ENCODE measurements at places on chromosomes 3 and 15.
A peak's percentile ranks its signal among the peaks of the same experiment; 100 is the strongest.

DNA sequence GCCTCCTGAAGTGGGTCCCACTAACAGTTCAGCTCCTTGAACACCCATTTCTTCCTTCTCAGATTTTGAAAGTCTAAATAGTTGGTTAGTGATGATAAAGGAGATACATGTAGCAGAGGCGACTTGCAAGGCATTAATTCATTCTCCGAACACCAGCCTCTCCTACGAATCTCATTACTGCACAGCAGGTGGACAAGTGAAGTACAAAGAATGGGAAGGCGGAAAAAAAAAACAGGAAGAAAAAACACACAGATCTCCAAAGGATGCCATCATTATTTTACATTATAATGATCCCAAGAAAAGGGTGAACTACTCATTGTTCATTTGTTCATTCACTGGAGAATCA lies 276.5 kb downstream of the MAGI1 start:
- no peak for DNase-seq

DNA sequence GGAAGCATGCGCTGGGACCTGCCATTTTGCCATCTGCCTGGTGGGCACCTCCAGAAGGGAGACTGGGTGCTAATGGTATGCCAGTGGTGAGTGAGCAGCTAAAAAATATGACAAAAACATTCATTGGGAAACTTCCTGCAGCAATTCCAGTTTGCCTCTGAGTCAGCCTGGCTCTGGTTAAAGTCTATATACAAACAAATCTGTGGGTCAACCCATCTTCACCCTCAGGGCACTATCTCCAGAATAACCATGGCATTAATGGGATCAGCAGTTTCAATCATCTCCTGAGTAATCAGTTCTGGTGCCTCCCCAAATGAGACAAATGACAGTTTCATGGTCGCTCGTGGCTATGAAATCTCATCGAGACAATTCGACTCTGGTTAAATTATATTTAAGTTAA lies 21.5 kb downstream of the FRMD4B start:
- no peak for DNase-seq

GRCh38 chr3:54573858-54574257 lies 354.0 kb downstream of the LRTM1 start:
- no peak for DNase-seq

DNA sequence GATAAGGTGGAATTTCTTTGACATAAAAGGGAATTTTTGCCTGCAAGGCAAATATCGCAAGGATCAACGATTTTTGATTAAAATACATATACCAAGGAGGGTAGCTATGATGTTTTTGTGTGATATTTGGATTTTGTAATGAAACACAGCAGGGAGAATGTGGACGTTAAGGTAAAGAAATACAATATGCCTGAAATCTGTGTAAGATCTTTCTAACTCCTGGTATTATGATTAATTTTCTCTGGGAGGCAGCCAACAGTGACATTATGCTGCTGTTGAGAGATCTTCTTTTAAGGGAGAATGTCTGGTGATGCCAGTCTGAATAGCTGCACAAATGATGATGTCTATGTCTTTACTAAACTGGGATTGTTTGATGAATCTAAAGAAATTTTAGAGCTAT lies 972.2 kb downstream of the SQOR start:
- no peak for DNase-seq

- DNase-seq = peak; percentile 13
Measured at GRCh38 chr3:11622586-11623550, 20.8 kb downstream of the VGLL4 start.

- no peak for DNase-seq
Measured at GRCh38 chr3:107629566-107629965, 106.8 kb downstream of the BBX start.

- DNase-seq = no peak
Measured at GRCh38 chr15:71215126-71215894, 100.0 kb downstream of the THSD4 start.

- DNase-seq = no peak
Measured at GRCh38 chr3:179688850-179689249, 36.0 kb downstream of the USP13 start.

- no peak for DNase-seq
Measured at GRCh38 chr15:60652245-60652644, 173.3 kb upstream of the ICE2 start.

DNA sequence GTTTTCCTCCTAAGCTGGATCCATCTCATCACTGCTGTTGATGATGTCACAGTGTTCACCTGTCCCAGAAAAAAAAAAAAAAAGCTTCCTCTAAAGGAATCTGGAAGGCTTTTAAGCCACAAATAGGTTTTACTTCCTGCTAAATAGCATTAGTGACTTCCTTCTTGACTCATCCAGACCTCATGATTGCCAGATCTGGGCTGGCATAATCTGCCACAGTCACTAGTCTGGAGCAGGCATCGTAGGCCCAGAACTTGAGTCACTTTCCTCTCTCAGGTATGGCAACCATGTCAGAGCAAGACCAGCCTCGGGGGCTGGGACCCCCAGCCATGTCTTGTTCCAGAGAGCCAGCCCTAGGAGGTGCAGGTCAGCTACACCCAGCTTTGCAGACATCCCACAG lies 266.5 kb upstream of the CADM2 start:
- no peak for DNase-seq

DNA sequence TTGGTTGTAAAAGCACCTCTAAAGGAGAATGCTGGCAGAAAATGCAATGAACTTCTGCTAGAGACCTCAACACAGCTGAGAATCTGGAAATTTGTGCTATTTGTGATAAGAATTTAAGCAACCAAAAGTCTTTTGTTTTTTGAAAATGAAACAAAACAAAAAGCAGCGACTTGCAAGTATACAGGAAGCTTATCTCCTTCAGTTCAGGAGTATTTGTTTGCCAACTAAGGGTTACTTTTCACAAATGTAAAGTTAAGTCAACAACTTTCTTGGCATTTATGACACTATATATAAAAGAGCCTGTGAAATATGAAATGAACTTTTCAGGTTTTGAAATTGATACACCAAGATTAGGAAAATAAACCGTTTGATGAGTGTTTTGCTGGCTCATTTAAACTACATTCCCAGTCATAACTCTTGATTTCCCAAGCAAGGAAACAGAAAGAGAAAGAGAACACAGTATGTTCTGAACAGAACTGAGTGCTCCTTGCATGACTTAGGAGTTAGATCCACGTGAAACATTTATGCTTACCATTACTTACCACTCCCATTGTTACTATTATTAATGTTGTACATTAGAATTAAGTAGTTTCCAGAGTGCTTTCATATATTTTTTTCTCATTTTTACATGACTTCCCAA lies 92.3 kb upstream of the COL8A1 start:
- no peak for DNase-seq

DNA sequence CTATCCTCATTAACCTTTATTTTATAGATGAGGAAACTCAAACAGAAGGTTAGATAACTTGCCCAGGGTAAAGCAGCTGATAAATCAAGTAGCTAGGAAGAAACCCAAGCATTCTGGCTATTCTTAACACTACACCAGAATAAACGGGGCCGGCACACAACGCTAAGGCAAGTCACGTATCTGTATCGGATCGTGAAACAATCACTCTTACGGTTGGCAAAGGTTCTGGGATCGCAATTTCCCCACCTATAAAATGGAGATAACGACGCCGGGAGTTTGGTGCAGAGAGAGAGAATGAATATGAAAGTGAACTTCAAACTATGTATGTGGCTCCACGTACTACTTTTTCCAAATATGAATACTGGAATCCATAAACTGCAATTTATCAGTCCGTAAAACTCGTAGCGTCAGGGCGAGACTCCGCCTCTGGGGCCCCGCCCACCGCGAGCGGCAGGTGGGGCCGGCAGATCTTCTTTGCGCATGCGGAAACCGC lies 252 bp upstream of the ARMC8 start:
- peak; percentile 87 for DNase-seq

DNA sequence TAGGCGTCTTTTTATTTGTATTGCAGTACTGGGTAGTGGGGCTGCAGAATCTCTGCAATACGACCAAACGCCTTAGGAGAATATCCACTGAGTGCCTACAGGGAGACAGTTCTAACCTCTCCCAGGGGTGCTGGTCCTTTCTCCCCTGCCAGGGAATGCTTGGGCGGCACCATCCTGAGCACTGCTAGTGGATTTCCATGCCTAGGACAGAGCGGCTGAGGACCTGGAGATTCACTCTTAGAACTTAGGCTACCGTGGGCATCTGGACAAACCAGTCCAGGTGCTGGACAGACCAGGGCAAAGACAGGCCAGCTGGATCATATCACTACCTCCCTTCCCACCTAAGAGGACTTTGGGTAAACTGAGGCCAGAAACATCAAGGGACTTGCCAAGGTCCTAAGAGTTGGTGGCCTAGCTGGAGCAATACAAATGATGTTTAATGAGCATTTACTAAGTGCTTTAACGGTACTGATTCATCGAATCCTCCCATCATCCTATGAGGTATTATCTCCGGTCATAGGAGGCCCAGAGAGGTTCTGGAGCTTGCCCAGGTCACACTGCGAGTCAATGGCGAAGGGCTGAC lies 902 bp downstream of the TMEM44 start:
- no peak for DNase-seq

- no peak for DNase-seq
Measured at GRCh38 chr3:25911525-25912295, 121.8 kb downstream of the OXSM start.

GRCh38 chr3:119161240-119161639 lies 12.2 kb upstream of the UPK1B start:
- no peak for DNase-seq

GRCh38 chr3:142095841-142096240 lies 53.5 kb downstream of the TFDP2 start:
- DNase-seq = no peak

DNA sequence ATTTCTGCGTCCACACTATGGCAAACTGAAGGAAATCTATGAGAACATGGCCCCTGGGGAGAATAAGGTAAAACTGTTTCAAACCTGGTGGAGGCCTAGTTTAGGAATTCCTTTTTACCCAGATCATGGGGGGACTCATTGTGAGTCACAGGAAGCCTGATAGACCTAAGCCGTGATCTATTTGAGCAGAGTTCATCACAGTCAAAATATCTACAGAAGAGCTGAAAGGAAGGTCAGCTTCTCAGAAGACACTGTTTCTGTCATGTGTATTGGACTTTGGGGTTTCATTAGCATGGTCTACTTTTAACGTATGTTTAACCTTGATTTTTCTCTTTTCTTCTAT lies 1.3 kb downstream of the PSMD2 start:
- no peak for DNase-seq

- DNase-seq = no peak
Measured at GRCh38 chr3:47512416-47513124, 942 bp downstream of the ELP6 start.

DNA sequence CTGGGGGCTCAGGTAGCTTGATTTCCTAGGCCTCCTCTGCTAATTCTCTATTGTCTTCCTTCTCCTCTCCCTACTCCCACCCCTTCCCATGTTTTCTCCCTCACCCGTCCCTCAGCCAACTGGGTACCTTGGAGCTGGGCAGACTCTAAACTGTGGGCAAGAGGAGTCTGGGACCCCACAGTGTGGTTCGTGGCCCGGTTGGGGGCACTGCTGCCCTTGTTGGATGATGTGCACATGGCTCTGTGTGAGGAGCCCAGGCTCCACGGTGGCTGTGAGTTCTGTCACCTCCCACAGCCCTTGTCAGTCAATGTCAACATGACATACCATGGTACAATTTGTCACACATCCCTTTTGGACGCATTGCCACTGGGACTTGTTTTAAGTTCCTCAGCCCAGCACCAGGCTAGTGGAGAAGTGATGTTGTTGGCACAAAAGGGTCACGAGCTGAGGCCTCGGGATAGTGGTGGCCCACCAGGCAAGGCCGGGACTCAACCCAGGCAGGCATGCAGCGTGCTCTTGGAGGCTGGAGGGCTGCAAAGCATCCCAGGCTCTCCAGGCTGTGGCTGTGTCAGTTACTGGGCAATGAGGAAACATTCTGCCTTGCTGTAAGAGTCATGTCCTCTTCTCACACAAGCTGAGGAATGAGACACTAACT lies 142.3 kb downstream of the TLE3 start:
- DNase-seq = no peak

- DNase-seq = no peak
Measured at GRCh38 chr3:140397847-140398246, 280.0 kb upstream of the TRIM42 start.

DNA sequence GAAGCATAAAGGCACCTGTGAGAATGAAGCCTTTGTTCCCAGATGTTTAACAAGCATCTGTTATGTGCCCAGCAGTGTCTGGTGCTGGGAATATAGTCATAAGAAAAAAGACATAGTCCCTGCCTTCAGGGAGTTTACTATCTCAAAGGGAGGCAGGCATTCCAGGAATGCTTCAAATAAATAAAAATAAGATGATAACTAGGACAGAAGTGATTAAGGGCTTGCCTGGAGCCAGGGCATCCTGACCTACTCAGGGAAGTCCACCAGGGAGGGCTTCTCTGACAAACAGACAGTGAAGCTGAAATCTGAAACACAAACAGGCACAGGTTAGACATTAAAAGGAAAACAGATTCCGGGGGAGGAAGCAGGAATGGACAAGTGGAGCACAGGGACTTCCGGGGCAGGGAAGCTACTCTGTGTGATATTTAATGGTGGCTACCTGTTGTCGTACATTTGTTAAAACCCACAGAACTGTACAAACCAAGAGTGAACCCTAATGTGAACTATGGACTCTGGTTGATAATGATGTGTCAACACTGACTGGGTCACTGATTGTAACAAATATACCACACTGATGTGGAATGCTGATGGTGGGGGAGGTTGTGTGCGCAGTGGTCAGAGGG lies 53.3 kb downstream of the ITGB5 start:
- no peak for DNase-seq

DNA sequence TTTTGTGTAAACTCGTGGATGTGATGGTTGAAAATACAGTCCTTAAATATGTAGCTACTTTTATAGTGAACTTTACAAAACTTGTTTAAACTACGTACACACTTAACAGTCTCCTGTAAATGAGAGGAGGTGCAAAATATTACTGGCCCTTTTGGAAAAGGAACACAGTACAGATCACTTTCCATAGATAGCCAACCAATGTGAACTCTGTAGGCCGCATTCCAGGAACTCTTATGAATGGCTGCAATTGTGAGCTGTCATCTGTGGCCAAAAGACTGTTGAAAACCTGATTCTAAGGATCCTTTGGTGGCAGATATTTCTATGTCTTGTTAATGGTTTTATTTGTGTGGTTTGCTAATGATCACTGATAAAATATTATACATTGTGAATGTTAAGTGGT lies 6.2 kb downstream of the TSC22D2 start:
- DNase-seq = no peak

DNA sequence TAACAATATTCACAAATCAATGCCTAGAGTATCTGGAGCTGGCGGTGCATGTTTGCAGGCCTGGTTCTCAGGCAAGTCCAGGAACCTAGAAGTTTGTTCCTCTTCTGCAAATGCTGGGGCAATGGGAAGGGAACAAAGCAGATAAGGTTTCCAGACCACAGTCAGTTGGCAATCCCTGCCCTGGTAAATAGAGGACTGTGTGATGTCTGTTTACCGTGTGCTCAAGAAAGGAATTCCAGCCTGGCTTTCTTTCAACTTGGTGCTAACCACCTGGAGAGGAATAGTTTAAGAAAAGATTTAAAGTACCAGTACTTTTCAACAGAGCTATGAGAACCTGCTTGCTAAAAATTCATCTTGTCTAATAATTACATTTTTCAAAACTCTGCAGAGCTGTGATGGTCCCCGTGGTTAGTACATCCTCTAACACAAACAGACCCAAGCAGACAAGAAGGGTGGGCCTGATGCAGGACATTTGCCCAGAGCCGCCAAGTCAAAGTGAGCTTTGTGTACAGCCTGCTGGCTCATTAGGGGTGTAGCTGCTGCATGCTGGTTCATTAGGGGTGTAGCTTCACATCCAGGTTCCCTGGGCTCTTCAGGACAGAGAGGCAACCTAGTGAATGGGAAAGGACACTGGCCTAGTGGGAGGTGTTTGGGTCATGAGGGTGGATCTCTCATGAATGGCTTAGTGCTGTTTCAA lies 220.5 kb downstream of the SQOR start:
- no peak for DNase-seq
